ENCODE measurements at places on chromosomes 13 and 19.

DNA sequence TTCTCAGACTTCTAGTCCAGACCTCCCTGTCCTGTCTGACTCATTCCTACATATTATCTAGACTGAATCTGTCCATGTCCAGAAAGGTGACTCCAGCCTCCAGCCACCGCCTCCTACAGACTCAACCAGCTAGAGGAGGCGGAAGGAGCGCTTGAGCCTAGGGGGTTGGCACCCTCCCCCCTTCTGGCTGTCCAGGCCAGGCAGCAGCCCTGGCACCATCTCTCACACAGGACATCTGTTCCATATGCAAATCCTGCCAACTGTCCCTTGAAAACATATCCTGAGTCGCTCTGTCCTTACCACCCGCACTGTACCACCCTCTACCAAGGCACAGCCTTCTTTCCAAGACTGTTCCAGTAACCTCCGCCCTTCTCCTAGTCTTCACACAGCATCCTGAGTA is 150.7 kb upstream of the WASF3 start:
- no peak for DNase-seq

DNA sequence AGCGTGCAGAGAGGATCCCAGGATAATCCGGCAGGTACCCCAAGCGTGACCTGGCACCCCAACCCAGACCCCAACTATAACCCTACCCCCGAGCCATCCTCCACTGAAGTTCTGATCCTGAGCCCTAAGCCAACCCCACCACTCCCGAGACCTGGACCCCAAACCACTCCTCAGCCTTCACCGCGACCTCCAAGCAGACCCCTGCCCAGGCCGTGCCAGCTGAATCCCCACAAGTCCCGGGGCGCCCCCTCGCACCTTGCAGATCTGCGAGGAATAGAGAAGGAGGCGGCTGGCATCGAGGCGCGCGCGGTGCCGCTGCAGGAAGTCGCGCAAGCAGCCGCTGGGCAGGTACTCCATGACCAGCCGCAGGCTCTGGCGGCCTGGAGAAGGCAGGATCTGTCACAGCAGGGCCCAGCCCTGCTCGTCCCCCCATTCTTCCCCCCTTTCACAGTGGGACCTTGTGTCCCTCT is 10.1 kb upstream of the INSL3 start:
- DNase-seq, result no peak

DNA sequence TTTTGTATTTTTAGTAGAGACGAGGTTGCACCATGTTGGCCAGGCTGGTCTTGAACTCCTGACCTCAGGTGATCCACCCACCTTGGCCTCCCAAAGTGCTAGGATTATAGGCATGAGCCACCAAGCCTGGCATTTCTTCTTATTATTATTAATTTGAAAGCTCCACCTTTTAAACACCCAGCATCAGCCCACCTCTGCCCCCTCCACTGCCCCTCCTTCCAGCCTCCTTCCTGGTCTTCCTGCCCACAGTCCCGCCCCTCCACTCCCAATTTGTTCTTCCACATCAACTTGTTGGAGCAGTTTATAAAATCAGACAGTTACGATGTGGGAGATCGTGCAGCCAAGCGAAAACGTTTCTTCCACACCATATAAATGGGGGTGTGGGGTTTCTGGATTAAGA is 7.8 kb upstream of the CLIP3 start:
- no peak for DNase-seq

DNA sequence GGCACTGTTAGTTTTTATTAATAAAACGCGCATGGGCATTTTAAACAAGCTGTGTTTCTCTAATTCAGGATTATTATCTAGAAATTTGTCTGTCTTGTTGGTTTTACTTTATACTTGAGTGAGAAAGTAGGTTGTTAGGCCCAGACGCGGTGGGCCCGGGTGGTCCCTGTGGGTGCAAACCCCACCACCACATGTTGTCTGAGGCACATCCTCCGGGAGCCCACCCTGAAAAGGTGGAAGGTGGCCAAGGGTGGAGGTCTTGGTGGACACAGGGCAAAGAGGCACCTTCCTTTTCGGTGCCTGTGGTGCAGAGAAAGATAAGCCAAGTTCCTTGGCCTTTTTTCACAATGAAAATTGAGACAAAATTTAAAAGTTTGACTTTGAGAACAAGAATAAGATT is 16.6 kb downstream of the ATP4B start:
- no peak for DNase-seq

GRCh38 chr13:71290963-71291841 is 575.8 kb downstream of the DACH1 start:
- DNase-seq, result no peak

DNA sequence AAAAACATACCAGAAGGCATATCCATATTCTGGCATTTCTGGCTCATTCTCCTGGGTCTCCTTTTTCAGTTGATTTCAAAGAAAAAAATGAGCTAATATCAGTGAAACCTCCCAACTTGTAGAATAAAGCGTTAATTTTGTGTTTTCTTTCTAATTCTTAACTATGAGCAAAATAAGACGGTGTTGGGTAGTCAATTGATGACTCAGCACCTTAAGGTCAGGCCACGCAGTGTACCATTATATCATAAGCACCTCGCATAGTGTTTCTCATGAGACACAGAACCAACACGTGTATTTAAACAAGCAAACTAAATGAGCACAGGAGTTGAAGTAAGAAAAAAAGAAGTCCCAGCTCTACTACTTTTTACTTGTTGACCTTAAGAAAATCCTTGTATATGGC is 174.9 kb downstream of the OXGR1 start:
- no peak for DNase-seq

DNA sequence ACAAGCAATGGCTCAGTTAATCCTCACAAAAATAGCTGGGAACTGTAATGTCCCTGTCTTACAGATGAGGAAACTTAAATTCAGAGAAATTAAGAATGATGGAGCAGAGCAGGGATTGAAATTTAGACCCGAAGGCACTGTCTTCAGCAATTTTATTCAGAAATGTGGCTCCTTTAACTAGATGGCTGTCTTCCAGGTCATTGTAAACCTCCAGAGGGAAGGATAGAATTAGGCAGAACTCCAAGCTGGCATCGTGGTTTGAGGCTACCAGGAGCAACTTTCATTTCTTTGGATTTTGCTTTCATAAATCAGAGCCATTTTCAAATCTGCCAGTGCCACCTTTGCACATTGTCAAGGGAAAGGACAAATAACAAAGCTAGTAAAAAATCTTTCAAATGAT is 339.0 kb downstream of the DCT start:
- DNase-seq, result no peak

DNA sequence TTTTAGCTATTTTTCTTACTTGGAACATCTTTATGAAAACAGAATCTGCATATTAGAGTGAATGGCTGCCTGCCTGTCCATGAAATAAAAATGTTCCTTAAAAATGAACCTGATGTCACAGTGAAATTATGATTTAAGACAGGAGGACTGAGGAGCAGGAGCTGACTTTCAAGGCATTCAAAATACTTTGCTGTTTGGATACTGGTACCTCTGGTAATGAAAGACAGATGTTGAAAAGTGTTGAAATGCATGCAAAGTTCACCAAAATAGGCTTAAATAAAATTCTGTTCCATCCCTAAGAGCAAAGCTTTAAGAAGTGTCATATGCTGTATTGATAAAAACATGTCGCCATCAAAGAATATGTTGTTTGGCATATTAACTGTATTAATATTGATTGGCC is 1.7 kb downstream of the ARHGEF7 start:
- DNase-seq, result no peak

GRCh38 chr19:5091684-5092480 is 123.0 kb downstream of the KDM4B start:
- no peak for DNase-seq

GRCh38 chr13:81551036-81551435 is 1210.1 kb upstream of the SPRY2 start:
- DNase-seq, result no peak

DNA sequence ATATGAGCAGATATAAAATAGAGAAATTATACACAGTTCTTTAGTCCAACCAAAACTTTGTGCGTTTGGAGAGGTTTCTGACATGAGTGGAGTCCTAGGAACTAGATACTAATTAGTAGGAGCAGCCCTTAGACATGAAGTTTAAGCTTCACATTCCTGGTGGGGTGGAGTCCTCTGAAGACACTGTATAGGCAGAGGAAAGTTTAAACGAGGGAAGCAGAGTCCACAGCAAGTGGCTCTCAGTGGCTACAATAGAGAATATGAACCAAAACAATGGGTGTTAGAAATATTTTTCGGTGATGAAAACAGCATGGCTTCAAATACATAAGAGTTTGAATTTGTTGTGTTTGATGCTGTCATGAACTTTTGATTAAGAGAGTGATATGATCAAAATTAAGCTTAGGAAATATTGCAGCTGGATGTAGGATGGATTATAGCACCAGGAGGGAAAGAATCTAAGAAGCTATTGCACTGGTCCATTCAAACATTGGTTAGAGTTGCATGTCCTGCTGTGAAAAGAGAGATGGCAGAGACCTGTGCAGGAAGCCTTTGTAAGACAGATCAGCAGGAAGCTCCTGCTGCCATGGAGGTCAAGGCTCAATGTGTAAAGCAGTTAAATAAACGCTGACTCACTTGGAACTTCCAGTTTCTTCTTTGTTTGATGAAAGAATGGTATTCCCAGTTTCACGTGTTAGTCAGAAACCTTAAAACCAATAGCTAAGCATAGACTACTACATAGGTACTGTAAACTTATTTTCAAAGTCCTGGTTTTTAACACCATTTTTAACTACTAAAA is 175.2 kb downstream of the TDRD3 start:
- DNase-seq, result peak; percentile 21

- DNase-seq, result no peak
These were observed 16.2 kb upstream of the FOXO1 start for GRCh38 chr13:40682449-40683240.

- no peak for DNase-seq
These were observed 15.3 kb downstream of the PIN1 start for GRCh38 chr19:9850235-9850959.

GRCh38 chr13:75533861-75534260 is 3.8 kb downstream of the COMMD6 start:
- no peak for DNase-seq

GRCh38 chr19:11025006-11025405 is 64.2 kb downstream of the SMARCA4 start:
- no peak for DNase-seq

- no peak for DNase-seq
These were observed 669.6 kb downstream of the DIAPH3 start for GRCh38 chr13:59494151-59494550.

- DNase-seq, result no peak
These were observed 6.4 kb downstream of the KLF2 start for GRCh38 chr19:16330806-16331690.

DNA sequence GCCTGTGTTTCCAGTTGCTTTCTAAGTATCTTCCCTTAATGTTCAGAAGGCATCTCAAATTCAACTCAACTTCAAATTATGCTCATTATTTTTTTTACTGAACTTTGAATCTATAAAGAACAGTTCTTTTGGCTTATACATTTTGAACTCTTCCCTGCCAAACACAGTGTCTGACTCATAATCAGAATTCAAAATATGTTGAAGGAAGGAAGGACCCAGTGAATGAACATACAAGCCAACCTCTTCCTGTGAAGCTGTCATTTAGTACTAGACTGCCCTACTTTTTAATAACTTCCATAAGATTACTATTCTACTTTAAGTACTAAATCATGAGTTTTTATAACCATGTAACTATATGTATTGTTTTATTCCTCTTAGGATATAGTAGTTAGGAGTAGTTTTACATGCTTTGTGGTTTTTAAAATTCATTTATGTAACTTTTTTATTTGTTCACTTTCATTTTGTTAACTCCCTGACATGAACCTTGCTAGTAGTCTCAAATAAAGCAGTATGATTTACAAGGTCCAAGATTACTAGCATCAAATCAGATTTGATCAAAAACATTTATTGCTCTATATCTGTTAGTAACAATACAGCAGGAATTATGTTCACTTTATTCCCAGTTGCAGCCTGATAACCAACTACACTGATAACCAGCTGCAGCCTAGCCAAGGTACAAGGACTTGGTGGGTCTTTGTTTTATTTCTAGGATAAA is 6.4 kb downstream of the NUDT15 start:
- no peak for DNase-seq

DNA sequence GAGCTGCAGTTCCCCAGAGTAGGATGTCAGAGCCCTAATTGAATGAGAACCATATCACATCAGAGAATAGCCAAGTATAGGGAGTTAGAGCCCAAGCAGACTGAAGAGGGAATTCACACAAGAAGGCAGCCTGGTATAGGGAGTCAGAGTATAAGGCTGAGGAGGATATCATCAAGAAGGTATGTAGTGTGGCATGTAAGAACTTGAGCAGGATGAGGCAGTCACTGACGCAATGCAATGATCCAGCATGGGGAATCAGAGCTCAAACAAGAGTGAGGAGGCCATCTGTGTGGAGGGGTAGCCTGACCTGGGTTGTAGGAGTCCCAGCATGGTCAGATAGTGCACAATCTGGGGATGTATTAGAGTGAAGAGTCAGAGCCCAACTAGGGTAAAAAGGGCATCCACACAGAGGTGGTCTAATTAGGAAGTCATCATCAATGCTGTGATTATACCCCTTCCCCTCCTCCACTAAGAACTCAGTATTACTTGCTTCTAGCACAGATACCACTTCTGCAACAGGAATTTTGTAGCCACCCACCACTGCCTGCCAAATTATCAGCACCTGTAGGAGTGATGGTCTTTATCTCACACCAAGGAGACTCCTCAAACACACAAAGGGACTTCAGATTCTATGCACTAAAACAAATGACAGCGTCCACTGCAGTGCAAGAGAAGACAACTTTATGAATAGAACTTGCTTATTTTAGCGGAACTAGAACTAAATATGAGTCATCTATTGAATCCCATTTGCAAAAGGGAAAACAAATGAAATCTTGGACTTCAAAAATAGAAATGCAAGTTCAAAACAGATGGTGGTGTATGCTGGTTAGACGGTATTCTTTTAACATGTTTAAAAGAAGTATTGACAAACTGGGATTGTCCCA is 107.2 kb downstream of the FNDC3A start:
- DNase-seq, result no peak

DNA sequence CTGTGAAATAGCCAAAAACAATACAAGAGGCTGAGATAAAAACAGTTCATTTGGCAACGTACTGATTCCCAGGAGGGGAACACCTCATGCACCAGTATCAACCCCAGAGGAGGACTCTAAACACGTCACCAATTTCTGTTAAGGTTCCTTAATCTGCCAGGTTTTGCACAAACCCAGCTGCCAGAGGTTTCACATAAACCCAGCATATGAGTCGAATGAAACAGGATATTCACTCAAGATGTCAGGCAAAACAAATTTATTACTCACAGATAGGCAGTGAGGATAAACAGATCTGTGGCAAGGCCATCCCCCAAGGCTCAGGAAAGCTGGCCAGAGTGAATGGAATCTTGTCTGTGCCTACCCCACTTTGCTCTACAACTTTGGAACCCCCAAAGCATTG is 210.9 kb downstream of the GPC5 start:
- DNase-seq, result no peak

GRCh38 chr13:60944016-60944415 is 471.6 kb downstream of the PCDH20 start:
- DNase-seq, result no peak

DNA sequence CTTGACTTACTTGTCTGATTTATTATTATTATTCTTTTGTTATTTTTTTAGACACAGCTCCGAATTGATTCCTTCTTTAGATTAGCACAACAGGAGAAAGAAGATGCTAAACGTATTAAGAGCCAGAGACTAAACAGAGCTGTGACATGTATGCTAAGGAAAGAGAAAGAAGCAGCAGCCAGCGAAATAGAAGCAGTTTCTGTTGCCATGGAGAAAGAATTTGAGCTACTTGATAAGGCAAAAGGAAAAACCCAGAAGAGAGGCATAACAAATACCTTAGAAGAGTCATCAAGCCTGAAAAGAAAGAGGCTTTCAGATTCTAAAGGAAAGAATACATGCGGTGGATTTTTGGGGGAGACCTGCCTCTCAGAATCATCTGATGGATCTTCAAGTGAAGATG is 29.4 kb downstream of the ERCC5 start:
- no peak for DNase-seq

All from ELF-1 (cell line).